ENCODE measurements at places on chromosomes 4 and X.
A peak's percentile ranks its signal among the peaks of the same experiment; 100 is the strongest.

- DNase-seq = no peak
These were observed 419.1 kb upstream of the LCORL start for GRCh38 chr4:18440527-18441202.

DNA sequence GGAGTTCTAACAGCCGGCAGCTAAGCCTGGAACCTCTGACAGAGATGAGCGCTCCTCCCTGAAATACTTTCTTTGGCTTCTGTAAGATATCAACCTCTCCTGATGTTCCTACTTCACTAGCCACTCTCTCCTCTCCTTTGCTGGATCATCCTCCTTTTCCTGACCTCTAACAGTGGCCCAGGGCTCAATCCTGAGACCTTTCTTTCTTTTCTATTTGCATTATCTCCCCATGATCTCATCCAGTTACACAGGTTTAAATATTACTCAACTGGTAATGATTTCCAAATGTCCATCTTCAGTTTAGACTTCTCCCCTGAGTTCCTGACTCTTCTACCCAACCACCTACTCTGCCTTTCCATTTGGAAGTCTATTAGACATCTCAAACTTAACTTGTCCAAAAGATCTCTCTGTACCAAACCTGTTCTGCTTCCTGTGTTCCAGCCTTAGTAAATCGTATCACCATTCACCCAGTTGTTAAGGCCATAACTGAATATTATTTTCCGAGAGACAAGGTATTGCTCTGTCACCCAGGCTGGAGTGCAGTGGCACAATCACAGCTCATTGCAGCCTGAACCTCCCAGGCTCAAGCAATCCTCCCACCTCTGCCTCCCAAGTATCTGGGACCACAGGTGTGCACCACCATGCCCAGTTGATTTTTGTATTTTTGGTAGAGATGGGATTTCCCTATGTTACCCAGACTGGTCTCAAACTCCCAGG, 41.1 kb downstream of the RFC1 start:
- no peak for DNase-seq

DNA sequence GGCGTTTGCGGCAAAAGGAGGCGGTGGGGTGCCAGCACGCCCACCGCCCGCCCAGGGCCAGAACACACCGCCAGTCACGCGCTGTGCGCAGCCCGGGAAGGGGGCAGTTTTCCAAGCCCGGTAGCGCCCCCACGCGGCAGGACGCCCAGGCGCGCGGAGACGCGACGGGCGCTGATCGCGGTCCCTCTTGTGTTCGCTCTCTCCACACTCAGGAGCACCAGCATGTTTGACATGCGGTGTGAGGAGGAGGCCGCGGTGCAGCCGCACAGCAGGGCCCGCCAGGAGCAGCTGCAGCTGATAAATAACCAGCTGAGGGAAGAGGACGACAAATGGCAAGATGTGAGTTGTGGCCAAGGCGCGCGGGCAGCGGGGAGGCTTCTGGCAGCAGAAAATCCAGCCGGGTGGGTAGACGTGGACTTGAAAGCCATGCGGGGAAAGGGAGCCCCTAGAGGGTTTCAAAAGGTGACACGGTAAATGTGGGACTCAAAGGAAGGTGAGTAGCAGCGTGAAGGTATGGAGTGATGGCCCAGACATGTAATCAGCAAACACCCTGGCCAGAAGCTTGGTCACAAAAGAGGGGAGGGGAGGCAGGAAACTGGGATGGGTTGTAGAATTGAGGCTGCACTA, 104.1 kb downstream of the PHOX2B start:
- peak; percentile 9 for DNase-seq

DNA sequence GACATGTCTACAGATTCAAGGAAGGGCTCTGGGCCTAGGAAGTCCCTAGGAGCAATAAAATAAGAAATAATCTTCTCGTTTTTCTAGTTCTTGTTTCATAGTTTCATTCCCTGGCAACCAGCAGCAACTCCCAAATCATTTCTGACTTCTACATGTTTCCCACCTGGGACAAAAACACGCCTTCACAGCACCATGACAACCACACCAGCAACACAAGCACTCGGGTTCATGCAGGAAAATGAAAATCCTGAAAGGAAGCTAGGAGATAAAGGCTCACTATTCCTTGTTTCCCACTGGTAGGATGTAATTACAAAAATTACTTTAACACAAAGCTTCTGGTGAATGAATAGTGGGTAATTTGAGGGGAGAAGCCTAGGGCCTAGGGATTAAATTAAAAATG, 158.9 kb downstream of the ADAMTS3 start:
- no peak for DNase-seq

DNA sequence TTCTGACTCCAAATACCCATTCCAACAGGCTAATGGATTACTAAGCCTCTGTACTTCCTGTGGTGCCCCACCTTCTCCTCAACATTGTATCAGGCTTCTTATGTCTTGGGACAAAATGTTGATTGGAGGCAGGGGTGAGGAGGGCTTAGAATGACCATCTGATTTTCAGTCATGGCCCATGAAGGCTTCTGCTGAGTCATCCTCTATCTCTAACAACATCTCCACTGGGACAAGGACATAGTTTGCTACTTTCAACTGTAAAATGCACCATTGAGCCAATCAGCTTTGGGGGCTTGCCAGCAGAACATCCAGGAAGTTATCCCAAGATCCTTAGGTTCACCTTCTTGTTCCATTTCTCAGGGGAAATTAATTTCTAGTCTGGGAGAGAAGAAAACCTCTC, 29.5 kb downstream of the MAGEB17 start:
- DNase-seq = no peak

GRCh38 chr4:8121292-8122015, 37.2 kb downstream of the ABLIM2 start:
- no peak for DNase-seq

GRCh38 chr4:113452868-113453620, 308.5 kb downstream of the CAMK2D start:
- no peak for DNase-seq

DNA sequence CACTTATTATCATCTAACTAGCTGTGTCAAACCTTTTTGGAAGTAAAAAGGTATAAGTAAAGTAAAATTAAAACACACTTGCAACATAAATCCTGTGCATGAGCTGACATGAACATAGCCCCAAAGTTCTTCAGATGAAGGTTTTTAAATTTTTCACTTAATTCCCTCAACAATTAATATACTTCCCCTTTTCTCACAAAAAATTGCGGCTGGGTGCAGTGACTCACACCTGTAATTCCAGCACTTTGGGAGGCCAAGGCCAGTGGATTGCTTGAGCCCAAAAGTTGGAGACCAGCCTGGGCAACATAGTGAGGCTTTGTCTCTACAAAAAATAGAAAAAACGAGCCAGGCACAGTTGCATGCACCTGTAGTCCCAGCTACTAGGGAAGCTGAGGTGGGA, 16.8 kb downstream of the RASGEF1B start:
- no peak for DNase-seq

DNA sequence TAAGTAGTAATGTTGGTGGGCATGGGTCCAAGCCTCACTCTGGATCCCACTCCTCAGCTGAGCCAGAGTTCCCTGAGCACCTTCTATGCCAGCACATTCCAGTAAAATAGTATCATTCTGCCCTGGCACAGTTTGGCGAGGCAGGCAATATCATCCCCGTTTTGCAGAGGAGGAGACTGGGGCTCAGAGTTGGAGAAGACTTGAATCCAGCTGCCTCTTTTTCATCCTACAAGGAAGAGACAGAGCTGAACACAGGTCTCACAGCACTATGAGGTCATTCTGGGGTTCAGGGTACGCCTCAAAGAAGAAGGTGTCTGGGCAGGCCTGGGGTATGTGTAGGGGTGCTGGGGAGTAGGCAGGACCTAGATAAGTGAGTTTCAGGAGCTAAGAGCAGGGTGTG, 103.9 kb upstream of the STX18 start:
- no peak for DNase-seq

DNA sequence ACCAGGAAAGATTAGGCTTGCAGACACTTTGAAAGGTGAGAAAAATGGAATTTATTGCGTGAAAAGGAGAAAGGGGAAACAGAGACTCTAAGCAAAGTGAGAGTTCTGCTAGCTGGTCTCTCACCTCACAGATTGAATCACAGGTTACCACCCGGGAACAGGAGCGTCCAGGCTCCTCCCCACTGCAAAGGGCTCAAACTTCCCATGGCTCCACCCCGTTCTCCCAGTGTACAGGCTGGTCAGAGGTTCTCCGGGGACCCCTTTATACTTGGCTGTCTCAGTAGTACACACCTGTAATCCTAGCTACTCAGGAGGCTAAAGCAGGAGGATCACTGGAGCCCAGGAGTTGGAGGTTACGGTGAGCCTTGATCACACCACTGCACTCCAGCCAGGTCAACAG, 44.0 kb upstream of the ABCG2 start:
- no peak for DNase-seq

GRCh38 chr4:165152527-165152926, 39.9 kb upstream of the TMEM192 start:
- DNase-seq = no peak

DNA sequence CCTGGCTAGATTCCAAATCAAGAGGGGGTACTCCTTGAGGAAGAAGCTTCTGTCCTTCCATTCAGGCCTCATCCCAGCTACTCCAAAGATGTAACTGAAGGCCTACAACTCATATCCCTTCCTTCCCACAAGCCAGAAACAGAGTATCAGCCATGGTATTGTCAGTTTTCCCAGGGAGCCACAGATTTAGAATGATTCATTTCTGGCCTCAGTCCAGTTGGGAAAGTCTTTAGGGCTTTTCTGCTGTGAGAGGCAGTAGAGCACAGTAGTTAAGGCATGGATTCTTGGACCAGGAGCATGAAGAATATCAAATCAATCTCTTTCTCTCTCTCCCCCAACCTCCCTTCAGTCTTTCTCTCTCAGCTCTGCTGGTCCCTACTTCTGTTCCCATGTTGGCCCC, 505.0 kb downstream of the BCOR start:
- DNase-seq = no peak

- DNase-seq = no peak
These were observed 122.6 kb upstream of the VCX3B start for GRCh38 chrX:8341814-8342590.

DNA sequence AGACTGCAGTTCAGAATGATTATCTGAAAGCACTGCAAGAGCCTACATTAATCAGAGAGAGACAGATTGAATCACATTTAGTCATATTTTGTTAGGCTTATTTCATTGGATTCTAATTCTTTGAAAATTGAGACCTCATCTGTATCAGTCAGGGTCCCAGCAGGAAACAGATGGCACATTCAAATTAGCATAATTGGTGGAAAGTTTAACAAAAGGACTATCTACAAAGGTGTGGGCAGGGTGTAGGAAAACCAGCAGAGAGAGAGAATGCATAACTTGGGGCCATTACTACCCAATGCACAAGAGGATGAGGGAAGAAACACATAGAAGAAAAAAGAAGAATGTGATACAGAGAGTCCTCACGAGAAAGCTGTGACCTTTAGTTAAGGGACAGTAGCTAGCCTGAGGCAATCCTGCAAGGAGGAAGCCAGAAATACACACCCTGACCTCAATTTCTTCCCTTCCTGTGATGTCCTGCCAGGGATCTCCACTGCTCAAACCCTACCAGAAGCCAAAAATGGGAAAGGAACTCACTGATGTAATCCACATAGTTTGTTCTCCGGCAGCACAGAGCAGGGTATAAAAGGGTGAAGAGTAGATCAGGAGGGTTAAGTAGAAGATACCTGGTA, 17.7 kb upstream of the XKRX start:
- DNase-seq = no peak

DNA sequence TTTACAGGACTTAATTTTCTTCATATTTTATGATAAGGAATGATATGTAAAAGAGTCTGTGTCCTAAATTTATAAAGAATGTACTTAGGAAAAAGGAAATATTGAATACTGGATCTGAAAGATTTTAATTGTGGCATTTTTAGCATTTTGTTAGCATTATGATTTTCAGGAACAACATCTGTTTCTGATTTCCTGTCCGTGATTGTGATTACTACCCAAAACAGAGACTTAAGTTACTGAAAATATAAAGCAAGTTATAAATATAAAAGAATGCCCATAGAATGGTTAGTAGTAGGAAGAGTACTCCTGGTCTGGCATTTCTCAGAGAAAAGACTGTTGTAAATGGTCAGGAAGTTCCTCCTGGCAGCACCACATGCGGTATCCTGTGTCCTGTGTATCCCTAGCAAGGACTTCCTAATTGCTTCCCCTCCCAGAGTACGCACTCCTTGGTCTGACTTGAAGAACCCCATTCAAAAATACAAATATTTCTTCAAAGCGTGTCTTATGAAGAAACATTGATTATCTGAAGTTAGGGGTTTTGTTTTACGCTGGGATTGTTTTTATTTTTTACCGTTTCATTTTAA, 88.9 kb downstream of the RS1 start:
- DNase-seq = no peak

DNA sequence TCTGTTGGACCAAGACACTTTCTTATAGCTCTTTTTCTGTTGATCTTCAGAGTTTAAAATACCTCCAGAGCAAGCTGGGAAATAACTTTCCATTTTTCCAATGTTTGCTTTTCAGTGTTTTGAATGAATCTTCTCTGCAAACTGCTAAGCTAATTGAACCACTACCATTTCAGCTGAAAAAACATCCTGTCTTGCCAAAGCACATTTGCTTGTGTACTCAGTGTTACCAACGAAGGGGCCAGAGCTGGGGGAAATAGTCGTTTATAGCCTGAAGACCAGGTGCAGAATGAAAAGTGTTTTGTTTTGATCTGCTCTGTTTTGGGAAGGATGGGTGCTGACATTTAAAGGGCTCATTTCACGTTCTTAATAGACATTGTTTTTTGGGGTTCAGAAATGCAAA, 88.4 kb upstream of the CLNK start:
- no peak for DNase-seq

- DNase-seq = no peak
These were observed 11.6 kb downstream of the SMIM20 start for GRCh38 chr4:25925486-25926201.

DNA sequence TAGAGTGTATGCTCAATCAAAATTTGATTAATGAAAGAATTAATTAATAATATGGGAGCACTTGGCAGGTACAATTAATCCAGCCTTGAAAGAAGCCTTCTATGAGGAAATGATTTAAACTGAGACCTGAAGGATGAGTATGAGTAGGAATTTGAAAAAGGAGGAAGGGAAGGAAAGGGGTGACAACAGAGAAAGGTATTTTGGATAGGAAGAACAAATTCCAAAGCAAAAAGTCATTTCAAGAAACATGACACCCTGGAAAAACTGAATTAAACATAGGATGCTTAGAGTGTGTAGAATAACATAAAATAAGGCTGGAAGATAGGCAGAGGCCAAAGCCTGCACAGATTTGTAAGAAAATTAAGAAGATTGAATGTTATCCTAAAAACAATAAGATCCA, 29.6 kb downstream of the PHOX2B start:
- no peak for DNase-seq

DNA sequence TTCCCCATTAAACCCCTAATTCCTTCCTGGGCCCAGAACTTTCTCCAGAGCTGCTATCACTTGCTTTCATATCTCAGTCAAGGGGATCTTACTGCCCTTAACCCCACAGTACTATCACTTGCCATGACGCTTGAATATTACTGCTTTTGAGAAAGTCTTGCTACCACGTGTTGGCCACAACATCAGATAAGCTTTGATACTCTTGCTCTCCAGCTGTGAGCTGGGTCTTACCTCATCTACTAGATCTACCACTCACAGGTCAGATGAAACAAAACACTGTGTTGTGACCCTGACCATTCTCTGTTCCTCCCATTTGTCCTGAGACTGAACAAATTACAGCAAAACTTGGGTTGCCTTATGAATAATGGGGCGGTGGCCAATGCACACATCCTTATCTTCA, 12.1 kb upstream of the TAPT1 start:
- no peak for DNase-seq
